Dermis microvascular lymphatic vessel endothelial cell (primary cell): ENCODE measurements at places on chromosomes 13 and 19. TPM values are rescaled to one million over a fixed set of nuclear protein-coding genes. Genes with fewer than 3 reads are reported as not detected.
A peak's percentile ranks its signal among the peaks of the same experiment; 100 is the strongest.

- no peak for DNase-seq
These were observed 30.7 kb downstream of the GPR180 start for GRCh38 chr13:94632226-94632980.

GRCh38 chr19:28386470-28386869, 826.5 kb downstream of the UQCRFS1 start:
- no peak for DNase-seq

DNA sequence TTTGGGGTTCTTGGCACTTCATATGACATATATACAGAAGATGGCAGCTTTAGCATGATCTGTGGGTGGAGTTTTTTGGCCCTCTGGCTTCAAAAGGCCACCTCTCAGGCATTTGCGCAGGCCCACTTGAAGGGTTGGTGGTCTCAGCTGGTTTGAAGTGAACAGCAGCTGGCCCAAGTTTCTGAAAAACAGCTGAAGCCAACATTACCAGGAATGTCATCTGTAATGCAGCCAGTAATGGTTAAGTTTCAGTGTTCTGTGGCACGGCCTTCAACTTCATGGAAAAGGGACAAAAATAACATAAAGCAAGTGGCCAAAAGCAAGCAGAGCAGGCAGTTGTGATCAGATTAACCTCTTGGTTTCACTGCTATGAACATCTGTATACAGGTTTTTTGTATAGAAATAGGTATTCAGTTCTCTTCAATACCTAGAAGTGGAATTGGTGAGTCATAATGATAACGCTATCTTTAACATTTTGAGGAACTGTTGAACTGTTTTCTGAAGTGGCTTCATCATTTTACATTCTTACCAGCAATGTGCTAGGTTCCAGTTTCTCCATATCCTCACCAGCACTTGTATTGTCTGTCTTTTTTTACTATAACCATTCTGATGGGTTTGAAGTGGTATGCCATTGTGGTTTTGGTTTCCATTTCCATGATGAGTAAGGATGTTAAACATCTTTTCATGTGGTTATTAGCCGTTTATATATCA, 245.4 kb downstream of the SHISA2 start:
- no peak for DNase-seq

DNA sequence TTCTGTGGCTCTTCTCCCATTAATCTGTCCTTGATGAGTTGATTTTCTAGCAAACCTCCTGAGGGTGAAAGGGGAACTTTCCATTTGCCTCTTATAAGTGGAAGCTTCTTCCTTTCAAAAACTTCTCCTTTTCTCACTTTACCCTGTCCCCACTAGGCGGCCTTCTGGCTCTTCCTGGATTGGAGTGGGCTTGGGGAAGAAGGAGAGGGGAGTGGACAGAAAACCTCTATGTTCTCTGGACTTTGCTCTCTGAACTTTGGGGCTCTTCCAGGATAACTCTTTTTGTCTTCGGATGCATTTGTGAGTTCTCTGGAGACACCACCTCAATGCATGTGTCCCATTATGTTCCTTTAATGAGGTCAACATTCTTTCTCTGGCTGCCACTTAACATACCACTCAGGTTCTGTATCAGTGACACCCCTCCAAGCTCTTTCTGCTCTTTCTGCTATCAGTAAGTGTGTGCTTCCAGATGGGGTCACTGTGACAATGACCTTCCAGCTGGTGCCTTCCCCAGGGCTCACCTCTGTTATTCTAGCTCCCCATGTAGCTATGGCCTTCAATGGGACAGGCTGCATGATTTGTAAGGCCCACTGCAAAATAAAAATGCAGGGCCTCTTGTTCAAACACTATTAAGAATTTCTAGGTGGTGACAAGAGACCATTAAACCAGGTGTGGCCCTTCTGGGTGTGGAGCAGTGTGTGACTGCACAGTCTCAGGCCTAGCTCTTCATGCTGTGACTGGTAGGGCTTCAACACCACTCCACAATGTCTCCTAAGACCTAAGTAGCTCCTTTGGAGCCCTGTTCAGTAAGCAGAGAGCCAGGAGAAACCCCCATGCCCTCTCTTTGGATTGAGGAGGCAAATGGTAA, 389.2 kb downstream of the EFNB2 start:
- DNase-seq: no peak

GRCh38 chr19:41445575-41445974, 2.6 kb downstream of the ERICH4 start:
- DNase-seq: no peak

The UPF1 gene
- 40.2 and 58.9 TPM in 2 replicates for total RNA-seq

DNA sequence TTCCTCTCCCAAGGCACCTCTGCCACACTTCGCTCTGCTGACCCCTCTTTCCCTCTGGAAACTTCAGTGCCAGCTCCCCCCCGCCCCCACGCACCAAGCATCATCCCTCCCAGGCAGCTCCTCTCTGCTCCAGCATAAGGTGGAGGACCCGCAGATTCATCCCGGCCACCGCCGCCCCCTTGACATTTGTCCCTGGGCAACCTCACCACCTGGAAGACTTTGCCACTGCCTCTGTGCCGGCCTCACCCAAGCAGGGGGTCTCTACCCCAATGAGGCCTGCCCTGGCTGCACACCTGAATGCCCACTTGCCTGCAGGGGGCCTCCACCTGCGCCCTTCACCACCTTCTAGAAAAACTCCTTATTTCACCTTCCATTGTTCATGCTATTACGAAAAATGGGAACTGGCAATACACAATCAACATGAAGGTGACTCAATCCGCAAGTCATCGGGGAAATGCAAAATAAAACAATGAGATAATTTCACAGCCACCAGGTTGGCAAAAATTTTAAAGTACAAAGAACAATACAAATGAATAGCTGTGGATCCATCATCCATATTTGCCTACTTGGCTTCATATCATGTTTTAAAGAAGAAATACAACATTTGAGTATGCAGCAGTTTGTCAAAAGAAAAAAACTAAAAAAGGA, 21.9 kb downstream of the CCNE1 start:
- no peak for DNase-seq

DNA sequence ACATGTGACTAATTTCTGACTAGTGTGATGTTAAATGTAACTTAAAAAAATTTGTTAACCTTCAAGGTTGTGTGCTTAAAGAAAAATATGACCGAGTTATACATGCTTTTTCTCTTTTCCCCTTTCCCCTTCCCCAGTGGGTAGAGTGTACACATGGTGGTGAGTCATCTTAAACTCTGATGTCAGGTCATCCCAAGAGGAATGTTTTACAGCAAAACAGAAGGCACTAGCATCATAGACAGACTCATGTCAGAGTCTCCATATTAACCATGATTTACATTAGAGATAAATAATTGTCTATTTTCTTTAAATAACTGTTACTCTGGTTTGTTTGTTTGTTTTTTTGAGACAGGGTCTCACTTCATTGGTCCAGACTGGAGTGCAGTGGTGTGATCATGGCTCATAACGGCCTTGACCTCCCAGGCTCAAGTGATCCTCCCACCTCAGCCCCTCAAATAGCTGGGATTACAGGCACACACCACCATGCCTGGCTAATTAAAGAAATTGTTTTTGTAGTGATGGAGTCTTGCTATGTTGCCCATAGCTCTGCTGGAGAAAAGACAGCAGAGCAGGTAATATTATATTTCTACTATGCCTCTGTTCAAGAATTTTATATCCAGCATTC, 160.4 kb upstream of the PCDH9 start:
- DNase-seq: no peak

GRCh38 chr13:51541809-51542258, 42.4 kb upstream of the WDFY2 start:
- no peak for DNase-seq

- no peak for DNase-seq
These were observed 2741.4 kb downstream of the PCDH9 start for GRCh38 chr13:64488731-64489130.

DNA sequence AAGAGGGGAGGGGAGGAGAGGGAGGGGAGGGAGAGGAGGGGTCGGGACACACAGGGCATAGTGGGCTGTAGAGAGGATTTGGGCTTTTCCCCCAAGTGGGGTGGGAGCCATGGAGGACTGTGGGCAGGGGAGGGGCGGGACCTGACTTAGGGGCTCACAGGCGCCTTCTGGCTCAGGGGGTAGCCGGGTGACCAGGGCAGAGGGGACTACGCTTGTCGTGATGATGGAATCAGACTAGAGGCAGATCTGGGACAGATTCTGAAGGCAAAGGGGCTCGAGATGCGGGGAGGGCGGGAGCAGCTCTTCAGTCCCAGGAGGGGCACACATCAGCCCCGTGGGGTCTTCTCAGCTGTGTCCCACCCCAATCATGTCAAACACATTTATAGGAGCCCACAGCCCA, 13.5 kb downstream of the NDUFA11 start:
- DNase-seq: no peak

DNA sequence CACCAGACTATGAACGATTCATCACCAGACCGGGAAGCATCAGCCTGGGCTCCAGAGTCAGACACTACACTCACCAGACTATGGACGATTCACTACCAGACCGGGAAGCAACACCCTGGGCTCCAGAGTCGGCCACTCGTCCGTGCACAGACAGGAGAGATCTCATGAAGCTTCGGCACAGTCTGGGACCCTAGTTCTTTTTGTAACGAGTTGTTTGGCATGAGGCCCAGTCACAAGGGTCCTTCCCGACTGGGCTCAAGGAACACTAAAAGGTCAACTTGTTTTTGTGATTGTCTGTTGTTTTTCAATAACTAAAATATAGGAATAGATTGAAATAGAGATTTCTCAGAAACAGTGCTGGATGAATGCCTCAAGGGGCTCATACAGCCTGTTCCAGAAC, 1141.6 kb upstream of the MIR17HG start:
- no peak for DNase-seq

GRCh38 chr13:23979361-23980159, 82.3 kb upstream of the C1QTNF9B start:
- DNase-seq: peak; percentile 70

DNA sequence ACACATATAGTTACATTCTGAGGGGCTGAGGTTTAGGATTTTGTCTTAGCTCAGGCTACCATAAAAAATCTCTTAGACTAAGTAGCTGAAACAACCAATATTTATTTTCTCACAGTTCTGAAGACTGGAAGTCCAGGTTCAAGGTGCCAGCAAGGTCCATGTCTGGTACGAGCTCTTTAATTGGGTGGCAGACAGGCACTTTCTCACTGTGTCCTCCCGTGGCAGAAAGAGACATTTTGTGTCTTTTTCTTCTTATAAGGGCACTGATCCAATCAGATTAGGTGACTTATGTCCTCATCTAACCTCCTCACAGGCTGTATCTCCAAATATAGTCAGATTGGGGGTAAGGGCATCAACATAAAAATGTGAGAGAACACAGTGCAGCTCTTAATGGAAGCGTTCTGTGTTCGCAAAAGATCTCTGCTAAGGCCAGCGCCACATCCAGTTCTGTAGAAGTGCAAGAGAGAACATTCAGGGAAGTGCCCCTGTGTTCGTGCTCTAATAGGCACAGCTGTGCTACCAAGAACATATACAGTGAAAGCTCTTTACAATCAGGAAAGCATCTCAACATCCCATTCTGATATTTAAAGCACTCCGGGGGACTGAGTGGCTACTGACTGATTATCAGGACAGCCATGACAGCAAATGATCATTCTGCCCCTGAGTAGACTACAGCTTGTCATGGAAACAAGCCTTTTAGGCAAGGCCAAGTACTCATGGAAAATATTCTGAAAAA, 819.2 kb downstream of the LIG4 start:
- no peak for DNase-seq

- DNase-seq: peak; percentile 8
These were observed 8.4 kb downstream of the COL5A3 start for GRCh38 chr19:10001899-10002298.

The GSX1 gene
- not detected in 2 replicates for total RNA-seq

DNA sequence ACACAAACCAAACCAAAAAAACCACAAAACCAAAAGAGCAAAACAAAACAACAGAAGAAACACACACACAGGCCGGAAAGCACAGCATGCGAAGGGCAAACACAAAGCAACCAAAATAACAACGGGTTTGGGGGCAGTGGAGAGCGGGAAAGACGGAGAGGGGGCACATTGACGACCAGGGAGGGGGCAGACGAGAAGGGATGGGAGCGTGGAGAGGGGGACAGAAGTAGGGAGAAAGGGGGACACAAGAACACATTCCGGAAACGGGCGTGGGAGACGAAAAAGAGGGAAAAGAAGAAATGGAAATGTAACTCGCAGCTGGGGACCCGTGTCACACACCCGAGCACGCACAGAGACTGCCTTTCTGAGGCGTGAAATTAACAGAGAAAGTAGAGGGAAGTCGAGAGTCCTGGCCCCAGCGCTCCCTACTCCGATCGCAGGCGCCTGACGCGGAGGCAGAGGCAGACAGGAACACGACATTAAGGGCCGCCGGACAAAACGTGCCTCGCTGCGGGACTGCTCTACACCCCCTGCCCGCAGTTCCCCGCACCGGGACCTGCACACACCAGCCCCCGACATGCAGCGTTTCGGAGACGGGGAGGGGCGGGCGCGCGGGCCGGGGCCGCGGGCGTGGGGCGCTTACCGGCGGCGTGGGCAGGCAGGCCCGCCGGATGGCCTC, 652 bp downstream of the POU4F1 start:
- no peak for DNase-seq

- DNase-seq: no peak
These were observed 1.8 kb downstream of the DACH1 start for GRCh38 chr13:71864986-71865873.

DNA sequence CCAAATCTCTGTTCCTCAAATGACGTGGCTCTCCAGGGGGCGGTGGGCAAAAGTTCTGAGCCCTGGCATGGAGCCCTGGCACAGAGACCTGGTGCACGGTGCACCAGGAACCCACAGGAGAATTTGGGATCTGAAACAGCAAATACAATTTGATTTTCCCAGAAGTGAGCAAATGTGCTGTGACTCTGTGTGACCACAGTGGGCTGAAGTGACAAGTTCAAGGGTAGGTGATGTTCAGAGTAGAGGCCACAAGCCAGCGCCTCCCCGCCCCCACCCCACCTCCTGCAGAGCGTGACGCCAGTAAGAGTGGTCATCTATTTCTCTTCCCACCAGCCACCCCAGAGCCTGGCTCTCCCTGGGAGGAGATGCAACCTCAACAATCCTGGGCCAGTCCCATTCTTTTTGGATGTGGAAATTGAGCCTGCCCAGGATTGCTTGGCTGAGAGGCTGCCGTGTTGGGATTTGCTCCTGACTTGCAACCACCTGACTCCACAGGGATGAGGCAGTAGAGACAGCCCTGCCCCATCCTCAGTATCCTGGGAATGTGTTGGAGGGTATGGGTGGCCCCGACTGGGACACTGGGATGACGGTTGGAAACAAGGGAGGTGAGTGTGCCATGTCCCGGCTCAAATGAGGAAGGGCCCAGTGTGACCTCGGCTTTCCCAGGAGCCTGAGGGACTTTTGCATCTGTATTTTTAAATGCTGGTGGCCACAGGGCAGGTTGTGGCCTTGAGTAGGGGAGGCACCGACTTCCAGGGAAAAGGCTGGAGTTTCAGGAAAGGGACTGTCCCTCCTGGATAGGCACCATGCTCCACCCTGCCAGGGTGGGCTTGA, 11.1 kb upstream of the BCL3 start:
- no peak for DNase-seq

GRCh38 chr19:41316306-41316920, 6.4 kb downstream of the CCDC97 start:
- DNase-seq: no peak

- DNase-seq: no peak
These were observed 20.9 kb upstream of the C1QTNF9B start for GRCh38 chr13:23918208-23918607.

GRCh38 chr19:52527956-52528351, 486 bp downstream of the ZNF808 start:
- DNase-seq: peak; percentile 10
